NCI-H1417 treated with DMSO at 0.1 percent for 48 hours (cell line): ENCODE measurements at places on chromosomes 13 and 19.

DNA sequence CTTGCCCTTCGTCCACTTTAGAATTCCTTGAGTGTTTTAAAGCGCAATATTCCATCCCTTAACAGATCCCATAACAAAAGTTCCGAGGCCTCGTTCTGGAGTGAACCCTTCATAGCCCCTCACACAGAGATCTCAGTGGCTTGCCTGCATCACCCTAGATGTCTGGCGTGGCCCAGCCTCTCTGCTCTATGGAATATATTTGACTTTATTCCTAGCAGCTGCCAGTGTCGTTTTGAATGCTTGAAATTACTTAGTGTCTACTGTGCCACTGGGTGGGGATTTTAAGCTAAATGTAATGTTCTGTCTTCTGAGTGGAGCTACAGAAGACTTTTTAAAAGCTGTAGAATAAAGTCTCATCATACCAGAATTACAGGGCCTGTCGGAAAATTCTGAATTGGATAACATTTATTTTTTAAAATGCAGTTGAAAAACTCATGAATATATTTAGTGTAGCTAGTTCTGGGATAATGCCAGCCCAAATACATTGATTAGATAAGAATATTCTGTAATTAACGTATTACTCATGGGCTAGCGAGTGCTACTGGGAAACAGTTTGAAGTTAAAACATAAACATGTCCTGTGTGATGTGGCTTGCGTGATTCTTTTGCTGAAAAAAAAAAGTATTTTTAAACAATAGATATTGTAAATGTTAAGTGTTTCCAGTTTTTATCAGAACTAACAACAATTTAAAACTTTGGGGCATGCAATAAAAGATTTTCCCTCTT is 111.8 kb downstream of the ESD start:
- no peak for DNase-seq

GRCh38 chr13:29582171-29582570 is 13.3 kb downstream of the SLC7A1 start:
- no peak for DNase-seq

- no peak for DNase-seq
Measured at GRCh38 chr13:84607261-84608013, 725.2 kb upstream of the SLITRK1 start.

- no peak for DNase-seq
Measured at GRCh38 chr13:65090186-65090585, 2139.9 kb downstream of the PCDH9 start.

GRCh38 chr19:2166741-2167738 is 3.3 kb downstream of the DOT1L start:
- DNase-seq: no peak

DNA sequence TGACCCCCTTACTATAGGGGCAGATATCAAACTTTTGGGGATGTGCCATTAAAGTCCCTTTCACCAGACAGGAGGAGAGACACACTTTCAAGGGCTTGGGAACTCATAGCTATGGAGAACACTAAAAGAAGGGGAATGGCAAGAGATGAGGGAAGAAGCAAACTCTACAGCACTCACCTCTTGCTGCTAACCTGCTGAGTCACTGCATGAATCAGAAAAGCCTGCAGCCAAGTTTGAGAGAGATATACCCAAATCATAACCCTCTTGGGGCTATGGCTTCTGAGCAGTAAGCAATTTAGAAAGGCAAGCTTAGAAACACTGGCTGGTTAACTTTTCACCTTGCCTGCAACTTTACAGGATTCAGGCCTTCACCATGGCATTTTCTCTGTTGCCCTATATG is 1028.0 kb downstream of the UQCRFS1 start:
- DNase-seq: no peak

DNA sequence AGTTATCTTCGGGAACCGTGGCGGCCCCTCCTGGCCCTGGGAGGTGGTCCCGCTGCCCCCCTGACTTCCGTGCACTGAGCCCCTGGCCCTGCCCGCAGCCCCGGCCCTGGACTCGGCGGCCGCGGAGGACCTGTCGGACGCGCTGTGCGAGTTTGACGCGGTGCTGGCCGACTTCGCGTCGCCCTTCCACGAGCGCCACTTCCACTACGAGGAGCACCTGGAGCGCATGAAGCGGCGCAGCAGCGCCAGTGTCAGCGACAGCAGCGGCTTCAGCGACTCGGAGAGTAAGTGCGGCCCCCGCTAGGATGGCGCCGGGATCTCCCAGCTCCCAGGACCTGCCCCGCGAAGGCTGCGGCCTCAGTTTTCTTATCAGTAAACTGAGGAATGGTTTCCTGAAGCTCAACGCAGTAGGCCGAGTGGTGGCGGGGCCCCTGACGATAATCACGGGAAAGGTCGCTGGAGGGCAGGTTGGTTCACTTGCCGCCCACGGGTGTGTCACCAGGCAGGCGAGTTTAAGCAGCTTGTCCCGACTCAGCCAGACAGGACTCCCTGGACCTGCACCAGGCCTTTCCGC is 924 bp downstream of the RGCC start:
- DNase-seq: no peak

GRCh38 chr19:7480970-7481255 is 7.9 kb downstream of the PEX11G start:
- DNase-seq: no peak

DNA sequence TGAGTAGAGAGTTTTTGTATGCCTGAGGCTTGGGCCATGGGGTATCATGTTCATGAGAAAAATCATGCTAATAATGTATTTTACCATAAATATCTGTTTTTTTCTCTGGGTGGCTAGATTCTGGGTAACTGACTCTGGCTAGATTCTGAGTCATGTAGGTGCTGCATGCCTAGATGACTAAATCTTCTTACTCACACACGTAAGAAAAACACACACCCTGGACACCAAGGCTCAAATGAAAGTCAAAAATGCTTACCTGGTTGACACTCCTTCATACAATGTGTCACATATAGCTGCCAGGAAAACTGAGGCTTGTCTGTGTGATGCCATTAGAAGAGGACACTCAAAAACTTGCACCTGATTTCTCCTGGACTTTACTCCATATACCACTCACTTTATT is 597.4 kb upstream of the SLITRK1 start:
- no peak for DNase-seq

DNA sequence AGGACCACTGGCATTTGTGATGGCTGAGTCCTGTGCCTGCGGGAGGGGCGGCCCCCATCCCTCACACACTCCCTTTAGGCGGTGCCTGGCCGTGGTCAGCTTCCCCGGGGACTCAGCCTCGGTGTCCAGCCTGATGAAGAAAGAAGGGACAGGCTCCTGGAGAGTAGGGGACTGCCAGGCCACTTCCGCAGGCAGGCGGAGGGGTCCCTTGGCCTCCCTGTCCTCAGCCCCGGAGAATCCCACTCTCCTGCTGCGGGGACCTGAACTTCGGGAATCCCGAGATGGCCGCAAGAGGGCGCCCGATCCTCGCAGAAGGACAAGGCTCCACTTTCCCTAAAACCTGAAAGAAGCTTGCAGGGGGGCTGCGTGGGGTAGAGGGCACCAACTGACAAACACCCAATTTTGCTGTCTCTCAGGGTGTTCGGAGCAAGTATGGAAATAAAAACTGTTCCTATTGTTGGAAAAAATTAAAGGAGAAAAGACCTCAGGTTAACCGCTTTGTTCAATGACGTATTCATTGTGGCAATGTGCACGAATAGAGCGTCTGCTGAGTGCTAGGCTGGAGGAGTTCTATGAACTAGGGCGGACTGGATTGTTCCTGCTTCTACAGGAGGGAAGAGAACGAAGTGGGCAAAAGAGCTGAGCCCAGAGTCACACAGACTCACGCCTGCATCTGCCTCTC is 297.3 kb downstream of the ZNF536 start:
- DNase-seq: no peak

- DNase-seq: no peak
Measured at GRCh38 chr19:13538601-13539253, 32.4 kb upstream of the CACNA1A start.

DNA sequence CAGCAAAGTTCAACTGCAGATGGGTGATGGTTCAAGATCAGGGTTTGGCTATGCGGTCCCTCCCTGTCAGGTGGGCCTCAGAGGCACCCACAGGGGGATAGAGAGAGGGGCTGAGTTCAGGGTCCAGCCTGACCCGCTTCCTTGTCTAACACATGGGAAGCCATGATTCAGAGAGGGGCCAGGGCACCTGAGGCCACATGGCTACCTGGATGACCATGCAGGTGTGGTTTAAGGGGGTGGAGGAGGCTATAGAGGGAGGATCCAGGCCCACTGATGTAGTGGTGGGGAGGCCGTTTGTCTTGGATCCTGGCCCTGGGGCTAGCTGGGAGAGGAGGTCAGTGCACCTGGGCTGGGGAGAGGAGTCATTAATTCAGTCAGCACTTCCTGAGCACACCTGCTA is 56.7 kb downstream of the ZNF536 start:
- DNase-seq: no peak

DNA sequence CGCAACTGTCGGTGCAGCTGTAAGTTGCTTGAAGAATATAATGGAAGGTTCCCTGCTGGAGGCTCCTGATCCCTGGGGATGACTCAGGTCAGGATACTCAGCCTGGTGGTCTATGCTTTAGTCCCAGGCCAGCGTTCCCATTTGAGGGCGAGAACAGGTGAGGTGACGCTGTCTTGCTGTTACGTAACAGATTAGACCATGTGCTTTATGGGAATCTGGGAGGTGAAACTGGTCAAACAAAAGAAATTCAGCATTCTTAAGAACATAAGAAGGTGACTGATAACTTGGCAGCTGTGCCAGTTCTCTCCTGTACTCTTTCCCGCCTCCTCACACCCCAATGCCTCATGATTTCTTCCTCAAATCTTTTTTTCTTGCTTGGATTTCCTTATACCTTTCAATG is at the start of gene CXCL17:
CXCL17 (minus strand) TSS at position 114 of the 400 bp plus-strand sequence. CDS start 114 bp downstream, outside the sequence.
- no peak for DNase-seq

DNA sequence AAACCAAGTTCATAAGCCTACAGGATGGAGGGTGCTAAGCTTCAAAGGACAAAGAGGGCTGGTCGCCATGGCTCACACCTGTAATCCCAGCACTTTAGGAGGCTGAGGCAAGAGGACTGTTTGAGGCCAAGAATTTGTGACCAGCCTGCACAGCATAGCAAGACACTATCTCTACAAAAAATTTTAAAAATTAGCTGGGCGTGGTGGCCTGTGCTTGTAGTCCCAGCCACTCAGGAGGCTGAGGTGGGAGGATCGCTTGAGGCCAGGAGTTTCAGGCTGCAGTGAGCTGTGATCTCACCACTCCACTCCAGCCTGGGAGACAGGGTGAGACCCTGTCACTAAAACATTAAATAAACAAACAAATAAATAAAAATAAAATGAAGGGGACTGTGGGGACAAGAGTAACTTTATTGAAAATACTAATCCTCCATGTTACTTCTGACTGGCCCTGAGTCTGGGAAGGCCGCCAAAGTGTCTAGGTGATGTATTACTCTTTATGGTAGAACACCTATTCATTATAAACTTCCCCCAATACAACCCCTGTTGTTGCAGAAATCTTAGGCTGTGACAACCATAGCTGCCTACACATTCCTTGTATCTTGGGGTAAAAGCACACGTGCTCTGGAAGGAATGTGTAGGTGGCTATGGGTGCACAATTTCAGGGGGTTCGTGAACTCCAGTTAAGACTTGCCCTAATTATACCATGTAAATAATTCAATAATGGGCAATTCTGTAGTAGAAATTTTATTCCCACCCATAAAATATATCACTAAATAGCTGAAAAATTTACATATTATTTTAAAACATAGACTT is 14.6 kb upstream of the URAD start:
- no peak for DNase-seq

GRCh38 chr19:573519-573825 is 1.1 kb downstream of the BSG start:
- DNase-seq: no peak

DNA sequence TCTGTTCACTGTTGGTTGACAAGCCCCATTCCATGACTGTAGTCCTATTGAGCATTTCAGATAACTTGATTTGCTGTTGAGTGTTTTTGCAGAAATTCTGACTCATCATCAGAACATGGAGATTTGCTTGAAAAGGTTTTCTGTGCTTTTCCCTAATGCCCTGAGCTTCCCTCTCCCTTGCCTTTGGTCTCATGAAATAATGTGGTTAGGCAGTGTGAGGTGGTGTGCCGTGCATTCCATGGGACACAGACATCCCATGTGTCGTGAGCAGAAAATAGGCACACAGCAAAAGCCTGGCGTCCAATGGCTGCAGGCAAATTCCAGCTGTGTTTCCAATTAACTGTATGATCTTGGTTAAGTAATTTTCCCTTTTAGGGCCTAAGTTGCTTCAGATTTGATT is 197.4 kb downstream of the DLEU7 start:
- DNase-seq: no peak

DNA sequence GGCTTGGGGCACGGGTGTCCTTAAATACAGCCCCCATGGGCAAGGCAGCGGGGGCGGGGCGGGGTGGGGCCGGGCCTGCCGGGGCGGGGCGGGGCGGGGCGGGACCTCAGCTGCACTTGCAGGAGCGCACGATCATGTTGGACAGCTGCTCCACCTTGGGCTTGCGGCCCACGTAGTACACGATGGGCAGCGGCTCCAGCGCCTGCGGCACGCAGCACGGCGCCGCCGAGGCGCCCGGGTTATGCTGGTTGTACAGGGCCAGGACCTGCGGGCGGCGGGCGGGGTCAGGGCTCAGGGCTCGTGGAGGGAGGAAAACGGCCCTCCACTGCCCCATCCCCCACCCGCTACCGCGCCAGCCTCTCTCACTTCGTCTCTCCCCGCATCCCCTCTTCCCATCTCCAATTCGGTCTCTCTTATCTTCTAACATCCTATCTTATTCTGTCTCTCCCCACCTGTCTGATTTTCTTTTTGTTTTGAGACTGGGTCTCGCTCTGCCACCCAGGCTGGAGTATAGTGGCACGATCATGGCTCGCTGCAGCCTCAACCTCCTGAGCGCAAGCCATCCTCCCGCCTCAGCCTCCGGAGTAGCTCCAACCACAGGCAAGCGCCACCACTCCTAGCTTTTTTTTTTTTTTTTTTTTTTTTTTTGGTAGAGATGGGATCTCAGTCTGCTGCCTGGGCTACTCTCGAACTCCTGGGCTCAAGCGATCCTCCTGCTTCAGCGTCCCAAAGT is 21.1 kb downstream of the CCDC97 start:
- no peak for DNase-seq

- DNase-seq: no peak
Measured at GRCh38 chr19:46759817-46760333, 13.6 kb upstream of the STRN4 start.

DNA sequence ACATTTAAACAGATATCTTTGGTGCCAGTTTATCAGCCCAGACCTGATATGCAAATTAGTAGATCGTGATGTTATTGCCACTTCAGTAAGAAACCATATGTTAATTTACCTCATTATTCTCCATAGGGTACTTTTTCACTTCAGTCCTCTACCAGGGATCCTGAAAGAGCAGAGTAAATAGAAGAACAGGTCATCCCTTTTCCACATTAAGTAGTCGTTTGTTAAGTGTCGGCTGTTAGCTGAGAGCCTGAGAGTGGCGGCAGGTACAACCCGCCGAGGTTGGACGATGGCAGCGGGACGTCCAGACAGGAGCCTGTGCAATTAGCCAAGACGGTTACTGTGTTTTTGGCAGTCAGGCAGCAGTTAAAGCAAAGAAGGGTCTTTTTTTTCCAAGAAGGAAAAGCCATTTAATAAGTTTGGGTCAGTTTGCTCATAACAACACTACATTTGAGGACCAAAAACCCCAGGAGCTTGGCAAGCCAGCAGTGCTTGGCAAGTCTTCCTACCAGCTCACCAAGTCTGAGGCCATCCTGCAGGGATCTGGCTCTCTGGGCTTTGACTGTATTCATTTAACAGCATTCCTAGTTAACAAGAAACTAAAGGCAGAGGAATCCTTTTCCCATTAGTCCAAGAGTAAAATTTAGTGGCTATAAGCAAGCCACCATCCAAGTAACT is 231.8 kb downstream of the SHISA2 start:
- DNase-seq: no peak

GRCh38 chr13:40456979-40457553 is 209.4 kb downstream of the FOXO1 start:
- no peak for DNase-seq

GRCh38 chr19:4379383-4380253 is 20.7 kb downstream of the SH3GL1 start:
- DNase-seq: no peak
